ENCODE measurements at places on chromosomes 13 and 19. TPM values are rescaled to one million over a fixed set of nuclear protein-coding genes. Genes with fewer than 3 reads are reported as not detected.

Gene RFC3
- total RNA-seq: 11.2 TPM

Gene ZNF586
- 17.6 TPM for total RNA-seq

Gene MEIS3
- total RNA-seq: 19.2 TPM

Gene GRIK5
- total RNA-seq: 0.26 TPM

Gene PROZ
- total RNA-seq: not detected

Gene NCAN
- total RNA-seq: not detected

Gene CHAF1A
- 5.4 TPM for total RNA-seq

Gene UHRF1
- total RNA-seq: 17.9 TPM

Gene CYP2F1
- total RNA-seq: not detected

Gene LIM2
- not detected for total RNA-seq

Gene DNMT1
- 48.3 TPM for total RNA-seq

Gene TCF3
- 37.9 TPM for total RNA-seq

Gene MIR17HG
- total RNA-seq: 3.2 TPM

All from articular chondrocyte of knee joint (primary cell).